ENCODE measurements at places on chromosomes 7 and 10. TPM values are rescaled to one million over a fixed set of nuclear protein-coding genes. Genes with fewer than 3 reads are reported as not detected.

DNA sequence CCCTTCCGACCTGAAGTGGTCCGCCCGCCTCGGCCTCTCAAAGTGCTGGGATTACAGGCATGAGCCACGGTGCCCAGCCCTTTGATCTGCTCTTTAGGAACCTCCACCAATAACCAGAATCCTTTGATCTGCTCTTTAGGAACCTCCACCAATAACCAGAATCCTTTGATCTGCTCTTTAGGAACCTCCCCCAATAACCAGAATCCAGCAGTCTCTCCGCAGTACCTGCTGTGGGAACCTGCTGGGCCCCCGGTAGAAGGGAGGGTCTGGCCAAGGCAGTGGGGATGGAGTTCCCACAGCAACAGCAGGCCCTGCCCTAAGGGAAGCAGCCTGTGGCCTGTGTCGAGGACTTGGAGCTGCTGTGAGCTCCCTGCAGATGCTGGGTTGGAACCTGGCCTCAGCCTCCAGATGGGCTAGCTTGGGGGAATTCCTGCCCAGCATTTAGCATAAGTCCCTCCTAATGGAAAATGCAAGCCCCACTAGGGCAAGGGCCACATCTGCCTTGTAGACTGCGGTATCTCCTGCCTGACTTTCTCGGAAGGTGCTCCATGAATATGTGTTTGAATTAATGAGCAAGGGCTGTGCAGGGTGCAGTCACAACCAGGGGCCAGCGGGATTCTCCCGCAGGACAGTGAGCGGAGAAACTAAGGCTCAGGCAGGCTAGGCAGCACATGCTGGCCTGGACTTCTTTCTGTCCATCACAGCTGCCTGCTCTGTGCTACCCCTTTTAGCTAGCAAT is 165.8 kb downstream of the UBE2H start:
- peaks cover 23% of the 10 kb centered on the region for H3K4me1 ChIP-seq
- H3K4me3 ChIP-seq = no peak overlapping the region
- H3K27ac ChIP-seq = no peak overlapping the region
- H3K36me3 ChIP-seq = no peaks in the 10 kb centered on the region

GRCh38 chr10:103086799-103087198 is 106.3 kb downstream of the NT5C2 start:
- no peaks in the 10 kb centered on the region for H3K27me3 ChIP-seq
- no peak overlapping the region for H3K27ac ChIP-seq
- H3K36me3 ChIP-seq = peaks cover 34% of the 10 kb centered on the region
- no peak overlapping the region for H3K4me3 ChIP-seq

GRCh38 chr7:65503434-65504152 is 129.9 kb downstream of the ZNF92 start:
- H3K36me3 ChIP-seq = no peaks in the 10 kb centered on the region
- H3K27me3 ChIP-seq = peaks cover 29% of the 10 kb centered on the region
- H3K4me3 ChIP-seq = no peak overlapping the region
- DNase-seq = no peak
- H3K4me1 ChIP-seq = no peaks in the 10 kb centered on the region

GRCh38 chr7:130948822-130949221 is 214.8 kb upstream of the KLF14 start:
- H3K27me3 ChIP-seq = no peaks in the 10 kb centered on the region
- no peak overlapping the region for H3K4me3 ChIP-seq
- no peak for DNase-seq
- no peaks in the 10 kb centered on the region for H3K4me1 ChIP-seq
- H3K27ac ChIP-seq = no peak overlapping the region

DNA sequence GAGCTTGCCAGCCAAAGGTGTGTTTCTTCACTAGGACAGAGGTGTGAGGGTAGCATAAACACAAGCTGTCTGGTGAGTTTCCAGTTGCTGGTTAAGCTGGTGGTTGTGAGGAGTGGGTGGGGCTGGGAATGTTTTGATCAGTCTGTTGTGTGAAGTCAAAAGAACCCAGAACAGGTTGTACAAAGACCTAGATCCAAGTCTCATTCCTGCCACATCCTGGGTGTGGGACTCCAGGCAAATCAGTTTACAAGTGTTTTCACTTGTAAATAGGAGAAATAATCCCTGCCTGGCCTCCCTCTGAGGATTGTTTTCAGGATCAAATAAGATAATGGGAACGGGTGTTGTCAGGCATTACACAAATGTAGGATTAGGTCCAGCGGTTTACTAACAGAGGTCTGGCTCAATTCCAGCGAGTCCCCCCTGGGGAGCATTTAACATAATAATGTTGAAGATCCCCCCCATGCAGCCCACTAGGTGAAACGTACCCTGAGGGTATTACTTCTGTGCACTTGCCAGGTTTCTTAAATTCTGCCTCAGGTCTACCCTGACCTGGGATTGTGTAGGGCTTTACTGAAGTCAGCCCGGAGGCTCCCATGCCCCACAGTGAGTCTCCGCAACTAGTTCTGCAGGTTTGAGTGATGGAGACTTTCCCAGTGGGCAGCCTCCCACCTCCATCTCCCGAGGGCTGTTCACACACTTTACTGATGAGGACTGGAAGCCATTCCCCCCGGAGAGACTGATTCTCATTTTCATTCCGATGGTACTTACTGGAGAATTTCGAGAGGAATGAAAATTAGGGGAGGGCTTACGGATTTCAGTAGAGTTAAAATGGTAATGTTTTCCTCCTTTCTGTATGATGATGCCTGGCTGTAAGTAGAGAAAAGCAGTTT is 2.7 kb upstream of the FRAT2 start:
- DNase-seq = no peak
- H3K27ac ChIP-seq = no peak overlapping the region
- peaks cover 5% of the 10 kb centered on the region for H3K36me3 ChIP-seq
- H3K27me3 ChIP-seq = peaks cover 76% of the 10 kb centered on the region
- peaks cover 34% of the 10 kb centered on the region for H3K4me1 ChIP-seq

DNA sequence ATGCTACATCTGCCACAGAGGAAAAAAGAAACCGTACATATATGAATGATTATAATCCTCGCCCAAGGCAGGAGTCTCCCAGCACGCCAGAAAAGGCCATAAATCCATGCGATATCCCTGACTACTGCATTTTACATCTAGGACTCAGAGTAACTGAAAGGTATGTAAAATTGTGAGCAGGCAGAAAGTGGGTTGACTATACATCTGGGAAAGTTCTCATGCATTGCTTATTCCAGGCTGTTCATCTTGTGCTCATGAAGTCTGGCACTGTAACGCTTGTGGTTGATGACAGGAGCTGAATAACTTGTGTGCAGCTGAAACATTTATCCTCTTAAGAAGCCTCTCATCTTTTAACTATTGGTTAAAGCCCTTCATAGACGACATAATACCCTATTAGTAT is 193.4 kb upstream of the STEAP4 start:
- H3K4me3 ChIP-seq = no peak overlapping the region
- no peak overlapping the region for H3K27ac ChIP-seq
- no peaks in the 10 kb centered on the region for H3K4me1 ChIP-seq
- no peaks in the 10 kb centered on the region for H3K36me3 ChIP-seq
- H3K27me3 ChIP-seq = no peaks in the 10 kb centered on the region

DNA sequence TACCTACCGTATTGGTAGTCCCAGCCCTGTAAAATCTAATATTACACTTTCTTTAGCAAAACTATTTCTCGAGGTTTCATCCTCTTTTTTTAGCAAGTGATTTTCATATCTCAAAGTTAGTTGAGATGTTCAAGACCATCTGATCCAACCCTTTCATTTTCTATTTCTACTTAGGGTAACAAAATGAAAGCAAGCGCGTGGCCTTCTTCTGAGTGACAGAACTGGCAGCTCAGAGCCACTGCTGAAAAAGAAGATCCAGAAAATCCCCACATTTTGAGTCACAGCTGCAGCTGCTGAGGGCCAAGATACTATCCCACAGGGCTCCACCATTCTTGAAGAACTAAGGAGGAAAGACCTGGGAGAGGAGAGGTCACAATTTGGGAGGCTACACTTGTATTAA is 24.8 kb upstream of the ZNF800 start:
- no peak for DNase-seq
- peaks cover 48% of the 10 kb centered on the region for H3K27me3 ChIP-seq
- H3K36me3 ChIP-seq = no peaks in the 10 kb centered on the region
- no peaks in the 10 kb centered on the region for H3K4me1 ChIP-seq
- H3K27ac ChIP-seq = no peak overlapping the region
- H3K4me3 ChIP-seq = no peak overlapping the region

GRCh38 chr10:3896161-3896560 is 111.2 kb upstream of the KLF6 start:
- H3K4me3 ChIP-seq = no peak overlapping the region
- H3K27me3 ChIP-seq = peaks cover 3% of the 10 kb centered on the region
- no peak overlapping the region for H3K27ac ChIP-seq
- no peaks in the 10 kb centered on the region for H3K4me1 ChIP-seq

GRCh38 chr7:130231792-130232191 is 24.1 kb downstream of the SSMEM1 start:
- H3K36me3 ChIP-seq = no peaks in the 10 kb centered on the region
- peaks cover 35% of the 10 kb centered on the region for H3K4me1 ChIP-seq
- H3K27me3 ChIP-seq = no peaks in the 10 kb centered on the region
- no peak for DNase-seq

GRCh38 chr7:22192801-22193200 is 164.2 kb downstream of the RAPGEF5 start:
- no peak for DNase-seq
- peak overlapping the region; percentile 82 for H3K4me3 ChIP-seq
- H3K27ac ChIP-seq = no peak overlapping the region
- H3K4me1 ChIP-seq = peaks cover 44% of the 10 kb centered on the region

GRCh38 chr10:11489591-11489990 is 121.9 kb downstream of the USP6NL start:
- no peak overlapping the region for H3K4me3 ChIP-seq
- no peak for DNase-seq
- peaks cover 24% of the 10 kb centered on the region for H3K36me3 ChIP-seq
- peak overlapping the region; percentile 57 for H3K27ac ChIP-seq
- H3K27me3 ChIP-seq = no peaks in the 10 kb centered on the region
- peaks cover 6% of the 10 kb centered on the region for H3K4me1 ChIP-seq

GRCh38 chr7:69169386-69169785 is 428.9 kb upstream of the AUTS2 start:
- no peak for DNase-seq
- no peak overlapping the region for H3K27ac ChIP-seq
- H3K4me1 ChIP-seq = peaks cover 17% of the 10 kb centered on the region
- no peaks in the 10 kb centered on the region for H3K36me3 ChIP-seq
- H3K27me3 ChIP-seq = peaks cover 4% of the 10 kb centered on the region
- H3K4me3 ChIP-seq = no peak overlapping the region

GRCh38 chr10:55400075-55400849 is 599.2 kb upstream of the PCDH15 start:
- no peaks in the 10 kb centered on the region for H3K36me3 ChIP-seq
- no peak for DNase-seq
- no peak overlapping the region for H3K4me3 ChIP-seq
- H3K27me3 ChIP-seq = no peaks in the 10 kb centered on the region
- H3K4me1 ChIP-seq = peaks cover 10% of the 10 kb centered on the region

- H3K4me1 ChIP-seq = peaks cover 9% of the 10 kb centered on the region
- H3K4me3 ChIP-seq = no peak overlapping the region
Observed at GRCh38 chr7:103687951-103688350, 241.9 kb upstream of the SLC26A5 start.

- H3K4me3 ChIP-seq = no peak overlapping the region
- no peak overlapping the region for H3K27ac ChIP-seq
Observed at GRCh38 chr10:112810711-112811151, 139.3 kb upstream of the TCF7L2 start.

DNA sequence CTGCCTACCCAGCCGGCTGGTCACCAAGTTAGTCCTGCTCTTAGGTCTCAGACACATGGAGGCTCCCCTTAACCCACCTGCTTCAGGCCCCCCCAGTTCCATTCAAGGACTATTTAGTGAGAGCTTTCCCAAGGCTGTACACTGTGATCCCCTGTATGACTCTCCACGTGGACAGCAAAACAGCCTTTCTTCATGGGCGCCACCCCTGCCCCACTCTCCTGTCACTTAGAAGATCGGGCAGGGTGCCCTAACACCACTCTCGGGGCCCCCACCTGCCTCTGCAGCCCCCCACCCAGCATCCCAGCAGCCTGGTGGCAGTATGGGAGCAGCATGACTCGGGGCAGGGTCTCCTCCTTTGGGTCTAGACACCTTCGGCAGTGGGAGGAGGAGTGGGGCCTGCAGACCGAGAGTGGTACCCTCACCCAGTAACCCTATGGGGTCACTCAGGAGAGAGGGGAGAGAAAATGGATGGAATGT is 116.6 kb downstream of the PTPN20 start:
- no peak for DNase-seq
- H3K4me3 ChIP-seq = no peak overlapping the region
- peak overlapping the region; percentile 80 for H3K27ac ChIP-seq

DNA sequence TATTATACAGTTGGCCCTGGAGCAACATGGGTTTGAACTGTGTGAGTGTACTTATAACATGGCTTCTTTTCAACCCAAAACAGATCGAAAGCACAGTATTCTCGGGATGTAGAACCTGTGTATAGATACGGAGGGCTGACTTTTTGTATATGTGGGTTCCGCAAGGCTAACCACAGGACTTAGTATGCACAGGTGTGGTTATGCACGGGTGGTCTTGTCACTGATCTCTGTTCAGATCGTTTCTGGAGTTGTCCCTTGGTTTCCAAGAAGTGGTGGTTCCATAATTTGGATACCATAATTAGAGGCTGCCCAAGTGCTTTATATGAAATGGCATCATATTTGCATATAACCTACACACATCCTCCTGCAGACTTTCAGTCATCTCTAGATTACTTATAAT is 10.9 kb upstream of the BHLHA15 start:
- DNase-seq = no peak
- peaks cover 20% of the 10 kb centered on the region for H3K36me3 ChIP-seq
- no peak overlapping the region for H3K4me3 ChIP-seq
- H3K27me3 ChIP-seq = no peaks in the 10 kb centered on the region
- no peak overlapping the region for H3K27ac ChIP-seq

- no peak overlapping the region for H3K4me3 ChIP-seq
- DNase-seq = no peak
- no peaks in the 10 kb centered on the region for H3K4me1 ChIP-seq
- H3K27me3 ChIP-seq = peaks cover 10% of the 10 kb centered on the region
- no peaks in the 10 kb centered on the region for H3K36me3 ChIP-seq
Observed at GRCh38 chr10:124389613-124390361, 28.9 kb downstream of the OAT start.

GRCh38 chr10:76640806-76641205 is 996.8 kb downstream of the KCNMA1 start:
- peaks cover 9% of the 10 kb centered on the region for H3K4me1 ChIP-seq
- H3K27ac ChIP-seq = no peak overlapping the region
- H3K36me3 ChIP-seq = no peaks in the 10 kb centered on the region

- H3K4me1 ChIP-seq = peaks cover 5% of the 10 kb centered on the region
- no peaks in the 10 kb centered on the region for H3K27me3 ChIP-seq
- DNase-seq = no peak
- no peak overlapping the region for H3K4me3 ChIP-seq
- no peak overlapping the region for H3K27ac ChIP-seq
Observed at GRCh38 chr7:7526006-7526405, 9.7 kb downstream of the COL28A1 start.

DNA sequence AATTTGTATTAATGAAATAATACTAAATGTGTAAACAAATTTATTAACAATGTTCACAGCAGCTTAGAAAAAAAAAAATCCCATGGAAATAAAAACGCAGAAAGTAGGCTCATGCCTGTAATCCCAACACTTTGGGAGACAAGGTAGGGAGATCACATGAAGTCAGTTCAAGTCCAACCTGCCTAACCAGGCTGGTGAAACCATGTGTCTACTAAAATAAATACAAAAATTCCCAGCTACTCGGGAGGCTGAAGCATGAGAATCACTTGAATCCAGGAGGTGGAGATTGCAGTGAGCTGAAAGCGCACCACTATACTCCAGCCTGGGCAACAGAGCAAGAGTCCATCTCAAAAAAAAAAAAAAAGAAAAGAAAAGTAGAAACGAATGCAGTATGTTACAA is 36.2 kb downstream of the LARP4B start:
- H3K27me3 ChIP-seq = no peaks in the 10 kb centered on the region
- no peaks in the 10 kb centered on the region for H3K4me1 ChIP-seq
- H3K36me3 ChIP-seq = no peaks in the 10 kb centered on the region
- DNase-seq = no peak

PIP gene
- not detected for total RNA-seq

GSAP gene
- 2.1 TPM for total RNA-seq

TAS2R41 gene
- total RNA-seq = not detected

POP7 gene
- 67.9 TPM for total RNA-seq

CHST15 gene
- total RNA-seq = 1.3 TPM

TDRD1 gene
- total RNA-seq = not detected

PRLHR gene
- total RNA-seq = not detected

All from neural crest cell (in vitro differentiated cells).